DMS79 (cell line): ENCODE measurements at places on chromosomes 4 and X.

- DNase-seq: no peak
Measured at GRCh38 chr4:31392923-31393322, 672.8 kb downstream of the PCDH7 start.

GRCh38 chrX:120741452-120741851, 111.6 kb upstream of the C1GALT1C1 start:
- no peak for DNase-seq

- DNase-seq: no peak
Measured at GRCh38 chr4:121126449-121127006, 37.6 kb downstream of the TNIP3 start.

GRCh38 chrX:19875050-19875431, 12.4 kb downstream of the SH3KBP1 start:
- DNase-seq: no peak

GRCh38 chrX:2536974-2537373, 36.2 kb upstream of the DHRSX start:
- no peak for DNase-seq

- peak; percentile 48 for DNase-seq
Measured at GRCh38 chrX:40550066-40550465, 30.7 kb upstream of the ATP6AP2 start.

DNA sequence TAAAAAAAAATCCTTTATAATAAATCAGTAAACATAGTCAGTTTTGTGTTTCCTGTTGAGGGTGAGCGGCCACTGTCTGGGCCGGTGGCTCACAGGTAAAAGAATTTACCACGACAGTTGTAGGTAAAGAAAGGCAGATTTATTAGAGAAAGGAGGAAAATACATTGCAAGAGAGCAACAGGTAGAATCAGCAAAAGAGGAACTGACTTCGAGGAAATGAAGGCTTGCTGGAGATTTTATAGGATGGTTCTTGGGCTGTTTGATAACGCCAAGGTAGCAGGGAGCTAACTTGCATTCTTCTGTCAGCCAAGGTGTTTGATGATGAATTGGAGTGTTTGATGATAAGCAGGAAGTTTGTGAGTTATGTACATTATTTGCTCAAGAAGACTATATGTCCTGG, 2.8 kb downstream of the ZNF157 start:
- DNase-seq: no peak

GRCh38 chr4:81353861-81354260, 117.8 kb downstream of the RASGEF1B start:
- DNase-seq: no peak

DNA sequence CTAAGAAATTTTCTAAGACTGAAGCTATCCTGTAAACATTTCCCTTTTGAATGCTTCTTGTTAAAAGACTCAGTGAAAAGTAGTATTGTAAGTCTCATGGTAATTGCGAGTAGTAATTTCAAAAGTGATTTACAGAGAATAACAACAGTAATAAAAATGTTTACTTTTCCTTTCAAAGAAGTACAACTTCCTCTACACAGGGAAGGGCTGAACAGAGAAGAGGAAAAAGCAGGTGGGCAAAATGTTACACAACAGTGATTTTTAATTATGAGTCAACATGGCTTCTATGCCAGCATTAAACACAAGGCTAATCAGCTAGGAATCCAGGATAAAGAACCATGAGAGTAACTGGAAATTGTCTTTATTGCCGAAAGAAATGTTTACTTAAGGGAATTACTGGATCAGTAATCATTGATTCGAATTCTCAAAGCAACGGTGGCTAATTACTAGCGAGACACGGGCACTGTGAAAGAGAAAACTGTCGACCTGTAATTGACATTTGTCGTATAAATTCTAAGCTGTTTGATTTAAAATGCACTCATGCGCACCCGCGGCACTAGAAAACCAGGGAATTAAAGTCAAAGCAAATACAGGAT, 15.4 kb downstream of the UTP3 start:
- DNase-seq: peak; percentile 16

DNA sequence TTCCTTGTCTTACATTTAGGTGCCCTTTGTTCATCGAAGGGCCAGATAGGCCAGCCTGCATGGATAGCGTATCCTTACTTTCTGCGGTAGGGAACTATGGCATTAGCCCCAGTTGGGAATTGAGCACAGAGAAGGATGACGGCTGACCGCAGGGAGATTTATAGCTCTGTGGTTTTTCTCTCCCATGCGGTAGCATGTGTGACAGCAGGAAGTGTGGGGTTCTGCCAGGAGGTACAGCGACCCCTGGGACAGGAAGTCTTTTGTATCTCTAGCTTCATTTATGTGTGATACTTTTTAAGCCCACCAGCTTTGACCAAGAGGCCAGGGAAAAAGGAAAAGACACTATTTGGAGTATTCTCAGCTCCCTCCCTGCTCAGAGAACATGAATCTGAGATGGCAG, 33.1 kb downstream of the GAB3 start:
- DNase-seq: no peak

DNA sequence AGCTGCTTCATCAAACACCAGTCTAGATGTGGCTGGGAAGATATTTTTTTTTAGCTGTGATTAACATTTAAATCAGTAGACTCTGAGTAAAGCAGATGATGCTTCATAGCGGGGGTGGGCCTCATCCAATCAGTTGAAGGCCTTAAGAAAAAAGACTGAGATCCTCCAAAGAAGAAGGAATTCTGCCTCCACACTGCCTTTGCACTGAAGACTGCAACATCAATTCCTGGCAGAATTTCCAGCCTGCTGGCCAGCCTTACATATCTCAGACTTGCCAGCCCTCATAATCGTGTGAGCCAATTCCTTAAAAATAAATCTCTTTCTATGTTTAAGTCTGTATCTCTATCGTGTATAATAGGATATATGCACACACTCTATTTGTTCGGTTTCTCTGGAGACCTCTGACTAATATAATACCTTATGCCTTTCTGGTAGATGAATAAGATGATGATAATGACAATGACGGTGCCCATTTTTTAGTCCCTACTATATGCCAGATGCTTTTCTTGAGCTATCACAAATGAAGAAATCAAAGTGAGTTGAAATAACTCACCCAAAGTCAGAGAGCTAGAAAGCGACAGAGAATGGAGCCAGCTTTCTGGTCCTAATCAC, 66.1 kb upstream of the SOD3 start:
- DNase-seq: no peak
